ENCODE measurements at places on chromosomes 5 and 9. TPM values are rescaled to one million over a fixed set of nuclear protein-coding genes. Genes with fewer than 3 reads are reported as not detected.

- DNase-seq: peak; percentile 39
Measured at GRCh38 chr5:54761213-54761701, 224.1 kb downstream of the ESM1 start.

AMBP gene
- total RNA-seq: 0.58 TPM

DNA sequence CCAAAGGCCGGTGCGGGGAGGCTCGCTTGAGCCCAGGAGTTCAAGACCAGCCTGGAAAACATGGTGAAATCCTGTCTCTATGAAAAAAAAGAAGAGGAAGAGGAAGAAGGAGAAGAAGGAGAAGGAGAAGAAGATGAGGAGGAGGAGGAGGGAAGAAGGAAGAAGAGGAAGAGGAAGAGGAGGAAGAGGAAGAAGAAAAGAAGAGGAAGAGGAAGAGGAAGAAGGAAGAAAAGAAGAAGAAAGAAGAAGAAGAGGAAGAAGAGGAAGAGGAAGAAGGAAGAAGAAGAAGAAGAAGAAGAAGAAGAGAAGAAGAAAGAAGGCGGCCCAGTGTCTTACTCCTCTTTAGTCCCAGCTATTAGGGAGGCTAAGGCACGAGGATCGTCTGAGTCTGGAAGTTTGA lies 44.8 kb upstream of the XPA start:
- no peak for DNase-seq

DNA sequence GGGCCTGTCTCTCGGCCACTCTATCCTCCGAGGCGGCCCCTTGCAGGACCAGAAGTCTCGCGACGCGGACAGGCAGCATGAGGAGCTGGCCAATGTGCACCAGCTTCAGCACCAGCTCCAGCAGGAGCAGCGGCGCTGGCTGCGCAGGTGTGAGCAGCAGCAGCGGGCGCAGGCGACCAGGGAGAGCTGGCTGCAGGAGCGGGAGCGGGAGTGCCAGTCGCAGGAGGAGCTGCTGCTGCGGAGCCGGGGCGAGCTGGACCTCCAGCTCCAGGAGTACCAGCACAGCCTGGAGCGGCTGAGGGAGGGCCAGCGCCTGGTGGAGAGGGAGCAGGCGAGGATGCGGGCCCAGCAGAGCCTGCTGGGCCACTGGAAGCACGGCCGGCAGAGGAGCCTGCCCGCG lies 283.5 kb downstream of the ARHGEF28 start:
- no peak for DNase-seq

Measured in muscle of leg (tissue), 16 donors.